ENCODE measurements at places on chromosomes 12 and 14. TPM values are rescaled to one million over a fixed set of nuclear protein-coding genes. Genes with fewer than 3 reads are reported as not detected.

GRCh38 chr14:84181072-84181471 is 1348.9 kb upstream of the FLRT2 start:
- no peak for DNase-seq

- no peak for DNase-seq
Measured at GRCh38 chr14:40445020-40445419, 1012.8 kb upstream of the FBXO33 start.

GRCh38 chr12:27966870-27967269 is 5.7 kb downstream of the PTHLH start:
- DNase-seq = no peak

DNA sequence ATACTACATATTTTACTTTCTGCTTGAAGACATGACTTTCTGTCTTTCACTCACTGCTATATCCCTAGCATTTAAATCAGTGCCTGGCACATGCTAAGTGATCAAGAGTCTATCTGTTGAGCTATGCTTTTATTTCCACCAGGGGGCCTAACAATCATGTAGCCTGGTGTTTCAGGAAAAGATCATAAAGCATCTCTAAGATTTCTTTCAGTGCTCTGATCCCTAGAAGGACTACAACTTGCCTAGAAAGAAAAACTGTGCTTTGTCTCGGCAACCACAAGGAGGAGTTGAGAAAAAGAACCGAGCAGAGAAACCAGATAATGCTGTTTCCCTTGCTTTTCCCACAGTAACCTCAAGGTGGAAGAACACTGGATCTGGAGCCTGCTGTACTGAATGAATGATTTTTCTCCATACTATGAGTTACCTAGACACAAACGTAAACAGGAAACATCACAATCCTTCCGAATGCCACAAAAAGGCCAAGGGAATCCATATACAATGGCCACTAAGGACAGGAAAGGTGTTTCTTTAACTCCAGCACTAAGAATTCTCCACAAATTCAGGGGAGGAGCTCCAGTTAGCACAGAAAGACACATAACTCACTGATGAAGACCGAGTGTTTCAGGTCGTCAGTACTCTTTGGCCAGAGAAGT is 1.2 kb downstream of the CRY1 start:
- DNase-seq = no peak

GRCh38 chr12:113891739-113892520 is 74.2 kb downstream of the RBM19 start:
- no peak for DNase-seq

GRCh38 chr14:68539241-68539737 is 253.6 kb downstream of the ZFP36L1 start:
- DNase-seq = no peak

- no peak for DNase-seq
Measured at GRCh38 chr14:64683264-64683663, 21.0 kb upstream of the PLEKHG3 start.

DNA sequence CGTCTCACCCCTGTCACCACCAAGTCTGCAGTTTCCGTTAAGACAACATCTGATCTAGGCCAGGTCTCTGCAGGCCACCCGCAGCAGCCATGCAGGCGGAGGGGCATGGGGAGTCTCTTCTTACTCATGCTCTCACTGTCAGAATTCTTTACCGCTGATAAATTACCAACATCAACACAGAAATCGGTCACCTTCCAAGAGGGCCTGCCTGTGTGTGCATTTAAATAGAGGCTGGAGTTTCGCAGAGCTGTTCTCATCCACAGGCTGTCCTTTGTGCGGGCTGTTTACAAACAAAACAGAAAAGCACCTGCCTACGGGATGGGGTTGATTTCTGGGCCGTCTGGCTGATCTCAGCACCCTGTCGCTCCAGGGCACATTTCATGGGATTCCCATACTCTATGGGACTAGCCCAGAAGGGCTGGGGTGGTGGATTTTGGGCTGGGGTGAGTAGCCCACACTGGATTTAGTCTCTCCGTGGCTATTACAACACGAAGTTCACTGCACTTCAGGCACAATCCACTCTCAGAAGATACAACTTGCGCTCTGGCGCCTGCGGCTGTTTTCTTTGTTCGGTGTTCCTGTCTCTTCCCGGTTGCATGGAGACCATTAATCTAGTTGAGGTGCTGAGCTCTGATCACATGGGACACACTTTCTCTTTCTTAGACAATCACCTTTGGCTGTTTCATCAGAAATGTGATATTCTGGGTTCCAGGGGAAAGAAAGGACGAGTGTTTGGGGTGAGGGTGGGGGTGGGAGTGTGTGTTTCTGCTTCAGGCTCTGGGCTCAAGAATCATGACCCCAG is 331.1 kb downstream of the GLT1D1 start:
- DNase-seq = no peak

WDR89 gene
- 4.9 TPM for total RNA-seq

All from right lobe of liver (tissue), 6 donors.